ENCODE measurements at places on chromosomes 3 and 15.

DNA sequence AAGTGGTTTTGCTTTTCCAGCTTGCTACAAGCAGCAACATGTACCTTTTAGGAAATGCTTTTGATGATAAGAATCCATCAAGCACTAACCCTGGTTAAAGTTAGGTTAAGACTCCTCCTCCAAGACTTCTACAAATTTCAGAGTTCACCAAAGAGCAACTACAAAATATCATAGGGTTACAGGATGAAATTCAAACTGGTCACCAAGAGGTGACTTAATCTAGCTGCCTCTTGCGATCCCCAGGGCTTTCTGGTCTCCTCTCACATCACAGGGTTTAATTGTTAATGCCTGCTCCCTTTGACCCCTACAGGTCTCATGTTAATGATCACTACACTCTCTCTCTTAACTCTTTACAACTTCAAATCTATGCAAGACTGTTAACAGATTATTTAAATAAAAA lies 66.5 kb downstream of the DPH6 start:
- DNase-seq, result no peak

GRCh38 chr3:45443459-45443858 lies 55.1 kb downstream of the LARS2 start:
- no peak for DNase-seq

DNA sequence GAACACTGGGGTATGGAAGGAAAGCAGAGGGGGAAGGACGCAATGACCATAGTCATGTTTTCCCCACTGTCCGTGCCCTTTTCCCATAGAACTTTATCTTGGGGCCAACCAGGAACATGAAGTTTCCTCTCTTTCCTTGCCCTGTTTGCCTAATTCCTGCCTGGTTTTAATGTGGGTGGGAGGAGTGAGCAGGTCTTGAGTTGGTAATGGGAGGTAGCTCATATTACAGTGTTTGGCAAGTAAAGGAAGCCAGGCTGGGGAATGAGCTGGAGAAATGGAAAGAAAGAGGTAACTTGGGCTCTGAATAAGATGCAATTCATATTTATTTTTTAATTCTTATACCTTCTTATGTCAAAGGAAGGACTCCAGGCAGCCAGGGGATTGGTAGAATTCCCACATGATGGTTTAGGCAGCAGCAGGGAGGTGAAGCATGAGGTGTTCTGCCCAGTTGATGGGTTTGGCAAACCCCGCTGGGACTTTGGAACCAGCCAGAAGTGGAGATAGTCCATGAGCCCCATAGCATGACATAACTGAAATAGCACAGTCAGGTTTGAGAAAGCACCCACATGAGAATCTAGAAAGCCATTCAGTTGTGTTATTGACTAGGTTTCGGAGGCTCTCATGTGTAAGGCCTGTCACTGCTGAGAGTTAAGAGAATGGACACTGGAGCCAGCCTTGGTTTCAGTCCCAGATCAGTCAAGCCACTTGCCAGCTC lies 60.0 kb downstream of the CCK start:
- no peak for DNase-seq

DNA sequence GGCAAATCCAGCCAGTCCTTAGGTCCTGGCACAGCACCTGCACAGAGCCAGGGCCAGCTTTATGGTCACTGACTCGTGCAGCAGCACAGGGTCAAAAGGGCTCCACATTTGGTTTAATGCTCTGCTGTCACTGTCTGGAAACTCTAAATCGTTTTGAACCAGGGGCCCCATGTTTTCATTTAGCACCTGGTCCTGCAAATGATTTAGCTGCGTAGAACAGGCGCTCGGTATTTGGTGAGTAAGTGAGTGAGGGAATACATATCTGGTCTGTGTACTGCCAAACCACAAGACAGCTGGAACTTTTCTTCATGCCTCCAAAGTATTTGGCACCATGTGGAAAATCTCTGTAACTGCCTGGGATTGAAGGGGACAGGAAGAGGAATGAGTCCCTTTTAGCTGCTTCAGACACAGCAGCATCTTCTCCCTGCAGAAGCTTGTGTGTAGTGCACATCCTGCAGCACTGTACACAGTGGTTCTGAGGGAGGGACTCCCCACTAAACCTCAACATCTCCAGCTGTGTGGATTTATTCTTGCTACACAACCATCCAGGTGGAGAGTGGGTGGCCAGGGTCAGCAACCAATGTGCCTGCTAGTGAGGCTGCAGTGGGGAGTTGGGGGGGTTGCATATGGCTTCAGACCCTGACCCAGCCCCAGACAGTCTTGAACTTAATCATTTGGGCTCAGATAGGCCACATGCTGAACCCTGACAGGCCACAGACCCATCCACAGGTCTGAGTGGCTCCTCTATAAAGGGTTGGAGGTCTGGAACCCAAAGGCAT lies 1.1 kb downstream of the SH2D7 start:
- peak; percentile 90 for DNase-seq

DNA sequence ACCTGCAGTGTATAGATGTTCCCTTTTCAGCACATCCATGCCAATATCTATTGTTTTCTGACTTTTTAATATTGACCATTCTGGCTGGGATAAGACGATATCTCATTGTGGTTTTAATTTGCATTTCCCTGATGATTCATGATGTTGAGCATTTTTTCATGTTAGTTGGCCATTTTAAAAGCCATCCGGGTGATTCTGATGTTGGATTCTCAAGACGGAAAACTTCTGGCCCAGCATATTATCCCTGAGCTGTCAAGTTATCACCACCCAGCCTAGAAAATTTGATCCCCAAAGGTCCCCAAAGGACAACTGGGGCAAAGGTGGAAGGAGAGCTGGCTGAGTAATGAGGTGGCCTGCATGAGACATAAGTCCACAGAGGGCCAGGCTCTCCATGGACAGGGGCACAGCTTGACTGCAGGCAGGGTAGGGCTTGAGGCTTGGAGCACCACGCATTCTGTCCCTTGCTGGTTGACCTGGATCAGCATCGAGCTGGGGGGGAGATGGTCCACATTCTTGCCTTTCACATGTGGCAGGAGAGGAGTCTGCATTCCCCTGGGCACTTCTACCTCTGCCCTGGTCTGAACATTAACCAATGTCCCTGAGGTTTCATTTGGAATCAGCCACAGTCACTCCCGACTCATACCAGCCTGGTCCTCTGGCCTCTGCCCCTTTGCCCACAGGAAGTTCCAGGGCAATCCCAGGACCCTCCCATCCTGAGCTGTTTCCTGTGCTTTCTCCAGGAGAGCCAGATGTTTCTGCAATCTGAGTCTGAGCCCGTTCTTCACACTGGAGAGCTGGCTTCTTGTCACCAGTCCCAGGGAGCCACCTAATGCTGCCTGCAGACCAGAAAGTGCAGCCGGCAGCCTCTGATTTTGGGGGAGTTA lies 69.2 kb downstream of the ISG20 start:
- peak; percentile 18 for DNase-seq

GRCh38 chr3:186986816-186987215 lies 56.5 kb downstream of the ST6GAL1 start:
- no peak for DNase-seq

DNA sequence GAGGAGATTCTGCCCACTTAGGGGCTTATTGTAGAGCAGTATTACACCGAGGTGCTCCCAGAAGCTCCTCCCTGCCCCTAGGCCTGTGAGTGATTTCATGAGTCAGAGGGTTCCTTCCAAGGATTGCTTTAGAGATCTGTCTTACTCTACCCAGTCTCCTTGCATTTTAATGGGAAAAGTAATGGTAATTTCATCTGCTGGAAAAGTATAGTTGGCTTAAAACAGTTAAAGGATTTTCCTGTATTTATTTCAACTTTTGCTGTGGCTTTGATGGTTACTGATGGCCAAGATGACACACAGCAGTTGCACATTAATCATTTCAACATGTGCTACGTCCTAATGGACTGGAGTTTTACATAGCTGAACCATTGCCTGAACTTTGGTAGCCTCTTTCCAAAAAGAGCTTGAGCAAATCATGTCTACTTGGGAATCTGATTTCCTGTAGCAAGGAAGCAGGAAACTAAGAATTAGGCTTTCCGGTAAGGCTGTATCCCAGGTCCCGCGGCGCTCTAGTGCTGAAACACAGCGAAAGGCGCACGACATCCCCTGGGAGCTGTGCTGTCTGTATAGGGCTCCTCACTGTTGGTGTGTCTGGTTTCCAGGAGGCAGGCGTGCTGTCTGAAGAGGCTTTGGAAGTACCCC lies 9.2 kb upstream of the PGPEP1L start:
- DNase-seq, result peak; percentile 31

DNA sequence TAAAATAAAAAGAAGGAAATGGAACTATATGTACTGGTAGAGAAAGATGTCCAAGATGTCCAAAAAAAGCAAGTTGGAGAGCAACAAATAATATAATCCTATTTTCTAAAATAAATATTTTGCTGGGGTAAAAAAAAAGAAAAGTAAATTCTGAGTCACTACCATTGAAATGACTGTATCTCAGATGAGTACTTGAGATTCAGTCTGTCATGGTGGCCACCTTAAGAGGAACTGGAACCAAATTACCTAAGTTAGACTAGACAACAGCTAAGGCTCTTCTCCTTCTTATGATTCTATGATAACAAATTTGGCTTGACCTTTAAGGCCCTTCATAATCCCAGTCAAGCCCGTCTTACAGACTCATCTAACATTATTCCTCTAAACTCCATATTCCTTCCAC lies 270.6 kb upstream of the HES1 start:
- no peak for DNase-seq

DNA sequence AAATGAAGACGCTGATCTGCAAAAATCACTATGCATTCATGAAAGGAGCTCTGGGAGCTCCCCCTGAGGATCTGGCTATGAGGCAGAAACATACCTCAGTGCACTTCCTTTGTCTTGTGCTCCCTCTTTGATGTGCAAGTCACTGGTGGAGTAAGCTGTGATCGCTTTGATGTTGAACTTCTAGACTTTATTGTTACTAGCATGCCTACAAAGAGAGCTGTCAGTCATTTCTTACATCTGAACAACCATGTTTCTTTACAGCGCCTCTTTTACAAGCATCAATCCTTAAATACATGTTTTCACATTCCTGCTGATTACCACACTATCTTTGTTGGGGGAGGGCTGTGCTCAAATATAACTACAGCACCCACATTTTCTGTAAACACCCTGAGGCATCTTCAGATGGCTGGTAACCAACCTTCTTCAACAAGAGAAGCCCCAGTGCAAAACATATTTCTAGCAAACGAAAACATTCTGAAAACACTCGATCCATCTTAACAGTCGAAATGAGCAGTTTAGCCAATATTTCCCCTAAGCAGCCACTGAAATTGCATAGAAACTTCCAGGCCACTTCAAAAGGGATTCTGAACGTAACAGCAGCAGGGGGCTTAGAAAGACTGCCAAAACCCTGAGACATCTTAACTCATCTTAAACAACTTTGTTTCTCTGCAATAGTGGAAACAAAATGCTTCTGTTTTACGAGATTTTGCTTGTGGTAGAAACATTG lies 101.9 kb upstream of the ICE2 start:
- DNase-seq, result no peak

DNA sequence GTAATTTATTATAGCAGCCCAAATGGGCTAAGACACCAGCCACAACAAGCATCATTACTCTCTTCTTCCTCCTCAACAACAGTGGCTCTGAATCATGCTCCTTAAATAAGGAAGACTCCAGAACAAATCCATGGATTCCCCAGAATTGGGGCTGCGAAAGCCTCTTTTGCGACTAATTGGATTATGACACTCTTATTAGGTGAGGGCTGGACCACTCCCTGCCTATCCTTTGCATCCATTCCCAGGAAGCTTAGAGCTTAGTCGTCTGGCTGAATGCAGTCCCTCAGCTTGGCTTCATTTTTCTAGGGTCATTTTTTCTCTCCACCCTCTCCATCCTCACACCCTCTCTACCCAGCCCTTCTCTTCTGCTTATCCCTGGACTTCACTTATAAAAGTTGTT lies 227.7 kb downstream of the ZNF621 start:
- no peak for DNase-seq

DNA sequence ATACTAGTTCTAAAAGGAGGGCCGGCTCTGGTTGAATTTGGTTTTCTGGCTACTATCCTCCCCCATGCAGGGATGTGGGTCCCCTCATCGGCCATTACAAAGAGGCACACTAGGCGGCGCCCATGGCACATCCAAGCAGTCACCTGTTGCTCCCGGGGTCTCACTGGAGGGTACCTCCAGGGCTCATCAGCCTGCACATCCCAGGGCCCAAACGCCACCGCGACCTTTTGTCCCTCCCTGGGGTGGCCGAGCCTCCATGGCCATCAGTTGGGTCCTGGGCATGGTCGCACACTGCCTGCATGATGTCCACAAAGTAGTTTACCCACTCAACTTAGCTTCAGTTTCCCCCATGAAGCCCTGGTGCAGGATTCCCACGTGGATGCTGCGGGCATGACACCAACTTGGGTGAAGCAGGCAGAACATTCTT lies 28.3 kb downstream of the IDH3A start:
- DNase-seq, result peak; percentile 27

- no peak for DNase-seq
These were observed 300.6 kb downstream of the MECOM start for GRCh38 chr3:169362868-169363267.

- DNase-seq, result no peak
These were observed 177.7 kb upstream of the NR2E3 start for GRCh38 chr15:71632576-71633195.

DNA sequence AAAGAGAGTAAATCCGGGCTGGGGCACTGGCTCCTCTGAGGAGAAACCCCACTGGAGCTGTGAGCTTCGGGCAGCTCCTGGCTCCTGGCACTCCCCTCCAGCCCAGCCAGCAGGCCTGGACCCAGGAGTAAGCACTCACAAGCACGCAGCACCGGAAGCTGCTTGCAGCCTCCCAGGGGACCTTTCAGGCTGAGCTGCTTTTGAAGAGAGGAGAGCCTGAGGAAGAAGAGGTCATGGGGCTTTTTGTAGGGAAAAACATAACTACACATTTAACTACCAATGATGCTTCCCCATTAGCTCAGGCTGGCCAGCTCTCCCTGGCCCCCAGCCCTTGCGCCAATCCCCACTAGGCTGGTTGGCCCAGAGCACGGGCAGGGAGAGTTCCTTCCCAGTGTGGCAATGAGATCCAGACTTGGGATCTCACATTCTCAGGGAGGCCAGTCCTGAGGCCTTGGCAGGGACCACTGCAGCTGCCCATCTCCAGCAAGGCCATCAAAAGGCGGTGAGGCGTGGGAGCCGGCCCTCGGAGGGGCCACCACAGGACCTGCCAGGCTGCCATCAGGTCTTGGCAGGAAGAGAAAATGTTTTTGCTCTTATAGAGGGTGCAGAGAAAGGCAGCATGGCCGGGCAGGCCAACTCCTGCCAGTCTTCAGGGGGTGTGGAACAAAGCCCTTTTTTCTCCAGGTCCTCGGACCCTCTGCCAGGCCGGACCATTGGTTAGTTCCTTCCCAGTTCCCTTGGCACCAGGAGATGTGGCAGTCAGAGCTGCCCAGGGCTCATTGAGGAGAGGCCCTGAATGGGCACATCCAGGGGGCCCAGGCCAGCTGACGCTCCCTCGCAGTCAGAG lies 41.5 kb upstream of the MFGE8 start:
- DNase-seq, result peak; percentile 75

GRCh38 chr3:66938338-66938963 lies 59.7 kb upstream of the KBTBD8 start:
- peak; percentile 80 for DNase-seq

- DNase-seq, result no peak
These were observed 90.9 kb upstream of the CGNL1 start for GRCh38 chr15:57285386-57285785.

- DNase-seq, result no peak
These were observed 91.0 kb upstream of the LINGO1 start for GRCh38 chr15:77723756-77724155.

GRCh38 chr15:53811530-53811929 lies 52.1 kb upstream of the WDR72 start:
- DNase-seq, result no peak

- peak; percentile 83 for DNase-seq
These were observed 5.8 kb upstream of the GLCE start for GRCh38 chr15:69154684-69155083.

- DNase-seq, result no peak
These were observed 379.6 kb upstream of the ATP11B start for GRCh38 chr3:182413682-182414081.

GRCh38 chr3:113908133-113908532 lies 39.7 kb upstream of the ZDHHC23 start:
- no peak for DNase-seq
